ENCODE measurements at places on chromosomes 7 and 10. TPM values are rescaled to one million over a fixed set of nuclear protein-coding genes. Genes with fewer than 3 reads are reported as not detected.

DNA sequence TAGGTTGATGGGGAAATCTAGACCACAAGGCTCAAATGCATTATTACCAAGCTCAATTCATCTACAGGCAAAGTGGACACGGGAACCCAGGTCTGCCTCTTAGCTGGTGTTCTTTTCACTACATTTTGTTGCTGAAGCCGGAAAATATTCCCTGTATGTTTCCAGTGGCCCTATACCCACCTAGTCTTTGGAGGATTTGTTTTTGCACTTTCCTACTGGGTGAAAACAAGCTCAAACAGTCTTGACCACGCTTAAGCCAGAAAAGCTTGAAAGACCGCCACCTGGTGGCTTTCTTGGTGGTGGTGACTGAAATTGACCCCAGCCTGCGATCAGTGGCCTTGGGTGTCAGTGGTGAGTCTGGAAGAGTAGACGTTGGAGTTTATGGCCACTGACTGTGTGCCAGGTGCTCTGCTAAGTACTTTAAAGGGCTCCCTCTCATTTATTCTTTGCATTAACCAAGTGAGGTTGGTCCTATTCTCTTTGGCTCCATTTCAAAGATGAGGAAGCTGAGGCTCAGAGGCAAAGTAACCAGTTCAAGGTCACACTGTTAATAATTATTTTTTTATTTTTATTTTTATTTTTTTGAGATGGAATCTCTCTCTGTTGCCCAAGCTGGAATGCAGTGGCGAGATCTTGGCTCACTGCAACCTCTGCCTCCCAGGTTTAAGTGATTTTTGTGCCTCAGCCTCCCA, 11.1 kb upstream of the CRTAC1 start:
- peak; percentile 48 for DNase-seq

DNA sequence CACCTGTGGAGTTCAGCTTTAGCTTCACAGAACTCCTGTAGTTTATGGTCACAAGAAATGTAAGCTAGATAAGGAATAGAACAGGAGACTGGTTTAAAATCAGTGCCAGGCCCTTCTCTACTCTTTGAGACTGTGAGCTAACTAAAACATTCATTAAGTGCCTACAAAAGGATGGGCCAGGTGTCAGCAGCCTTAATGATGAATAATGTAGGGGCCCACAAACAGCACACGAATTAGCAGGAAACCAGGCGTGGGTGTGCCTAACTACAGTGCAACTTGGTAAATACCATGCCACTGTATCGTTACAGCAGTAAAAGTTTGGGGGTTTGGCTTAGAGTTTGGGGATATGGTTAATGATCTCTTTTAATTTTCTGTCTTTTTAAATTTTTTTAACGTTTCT, 6.1 kb upstream of the ABLIM1 start:
- no peak for DNase-seq

PLEKHS1 gene
- not detected for total RNA-seq

GRK5 gene
- 1.5 TPM for total RNA-seq
